ENCODE measurements at places on chromosomes 2 and 18.
A peak's percentile ranks its signal among the peaks of the same experiment; 100 is the strongest.

DNA sequence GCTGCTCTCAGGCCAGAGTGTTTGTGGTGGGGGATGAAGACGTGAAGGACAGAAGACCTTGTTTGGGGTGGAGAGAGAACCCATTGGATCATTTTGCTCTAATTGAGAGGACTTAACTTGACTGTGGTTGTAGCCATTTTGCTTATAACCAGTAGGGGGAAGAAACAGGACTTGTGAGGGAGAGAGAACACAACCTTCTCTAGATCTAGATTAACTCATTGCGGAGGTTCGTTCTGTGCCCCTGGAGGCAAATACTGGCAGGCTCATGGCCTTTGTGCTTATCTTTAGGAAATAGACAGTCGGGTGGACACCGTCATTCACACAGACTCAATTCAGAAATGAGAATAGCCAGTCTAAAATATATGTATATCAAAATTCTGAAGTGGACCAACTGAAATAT lies 147.0 kb upstream of the LHCGR start:
- no peak for DNase-seq

DNA sequence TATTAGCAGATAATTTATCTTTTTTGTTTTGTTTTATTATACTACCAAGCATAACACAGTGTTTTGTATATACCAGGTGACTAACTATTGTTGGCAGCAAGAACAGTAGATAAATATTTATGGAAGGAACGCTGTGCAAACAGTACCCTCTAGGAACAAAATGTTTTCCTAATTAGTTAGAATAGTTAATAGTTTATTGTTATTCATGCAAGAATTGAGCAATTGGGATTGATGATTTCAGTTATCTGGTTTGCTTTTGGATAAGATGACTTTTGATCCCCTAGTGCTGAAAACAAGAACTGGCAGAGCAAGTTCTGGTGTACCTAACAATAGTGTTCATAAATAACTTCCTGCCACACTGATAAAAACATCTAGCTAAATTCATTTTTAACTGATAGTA lies 323.3 kb downstream of the TGIF1 start:
- DNase-seq = no peak

DNA sequence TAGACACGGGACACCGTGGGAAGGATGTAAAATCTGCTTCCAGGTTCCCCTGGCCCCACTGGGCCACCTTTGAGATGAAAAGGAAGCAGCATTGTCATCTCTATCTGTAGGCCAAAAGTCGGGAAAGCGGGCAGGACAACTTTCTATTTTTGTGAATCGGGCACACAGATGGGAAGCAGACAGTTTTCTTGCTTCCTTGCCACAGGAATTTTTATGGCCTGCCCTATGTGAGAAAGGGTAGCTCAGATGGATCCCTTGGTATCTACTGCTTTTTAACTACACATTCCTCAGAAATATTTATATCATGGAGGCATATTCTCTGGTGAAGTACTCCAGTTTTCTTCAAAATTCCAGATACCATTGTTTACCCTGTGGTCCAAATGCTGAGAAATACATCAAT lies 735.5 kb downstream of the CBLN2 start:
- no peak for DNase-seq

DNA sequence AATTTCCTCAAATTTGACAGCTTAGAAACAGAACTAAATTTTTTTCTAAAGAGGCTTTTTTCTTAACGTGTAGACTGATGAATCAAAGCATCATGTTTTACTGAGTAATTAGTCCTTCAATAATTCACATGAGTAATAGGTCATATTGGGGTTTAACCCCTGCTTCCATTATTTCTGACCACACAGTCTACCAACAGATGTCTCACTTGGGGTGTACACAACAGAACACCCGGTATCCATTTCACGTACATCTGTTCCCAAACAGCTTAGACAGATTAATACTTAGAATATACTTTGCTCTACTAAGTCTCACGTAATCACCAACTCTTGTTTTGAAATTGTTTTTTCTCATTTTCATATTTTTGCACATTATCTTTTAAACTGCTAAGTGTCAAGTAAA lies 14.8 kb downstream of the CERKL start:
- no peak for DNase-seq

- DNase-seq = peak; percentile 24
These were observed 56.8 kb downstream of the SRD5A2 start for GRCh38 chr2:31523871-31524492.
